Activated T-cell treated with anti-CD3 and anti-CD28 coated beads, Interleukin-2, amount 50 U/mL, for 48 hours (primary cell): ENCODE measurements at places on chromosomes 1 and 21.

- no peak for DNase-seq
Observed at GRCh38 chr21:44461005-44461404, 5.7 kb downstream of the LRRC3 start.

DNA sequence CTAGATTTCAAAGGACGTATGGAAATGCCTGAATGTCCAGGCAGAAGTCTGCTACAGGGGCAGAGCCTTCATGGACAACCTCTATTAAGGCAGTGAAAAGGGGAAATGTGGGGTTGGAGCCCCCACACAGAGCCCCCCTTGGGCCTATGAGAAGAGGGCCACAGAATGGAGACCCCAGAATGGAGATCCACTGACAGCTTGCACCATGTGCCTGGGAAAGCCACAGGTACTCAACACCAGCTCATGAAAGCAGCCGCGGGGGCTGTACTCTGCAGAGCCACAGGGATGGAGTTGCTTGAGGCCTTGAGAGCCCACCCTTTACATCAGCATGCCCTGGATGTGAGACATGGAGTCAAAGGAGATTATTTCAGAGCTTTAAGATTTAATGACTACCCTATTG is 108.7 kb downstream of the DMRTB1 start:
- no peak for DNase-seq

DNA sequence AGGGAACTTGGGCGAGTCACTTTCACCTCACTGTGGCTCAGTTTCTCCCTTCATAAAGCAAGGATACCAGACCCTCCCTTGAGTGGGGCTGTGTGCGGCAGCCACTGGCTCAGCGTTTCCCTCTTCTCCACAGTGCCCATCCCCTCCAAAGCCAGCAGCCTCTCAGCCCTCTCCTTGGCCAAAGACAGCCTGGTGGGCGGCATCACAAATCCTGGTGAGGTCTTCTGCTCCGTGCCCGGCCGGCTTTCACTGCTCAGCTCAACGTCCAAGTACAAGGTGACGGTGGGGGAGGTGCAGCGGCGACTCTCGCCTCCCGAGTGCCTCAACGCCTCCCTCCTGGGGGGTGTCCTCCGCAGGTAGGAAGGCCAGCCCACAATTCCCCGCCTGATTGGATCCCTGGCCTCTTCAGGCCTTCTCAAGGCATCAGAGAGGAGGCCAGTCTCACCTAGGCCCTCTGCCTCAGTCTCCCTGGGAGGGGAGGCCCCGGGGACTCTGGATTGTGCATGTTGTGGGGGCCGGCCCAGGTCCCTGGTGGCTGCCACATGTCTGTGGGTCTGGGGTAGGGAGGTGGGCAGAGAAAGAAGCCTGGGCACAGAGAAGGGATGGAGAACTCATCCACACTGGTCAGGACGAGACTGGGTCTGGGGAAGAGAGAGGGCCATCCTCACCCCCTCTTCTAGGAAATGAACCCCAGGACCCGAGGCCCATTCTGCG is 15.2 kb downstream of the TFAP2E start:
- no peak for DNase-seq

- DNase-seq = no peak
Observed at GRCh38 chr1:228035844-228036243, 29.0 kb downstream of the WNT3A start.

GRCh38 chr1:182564406-182565004 is 24.6 kb downstream of the RNASEL start:
- DNase-seq = no peak

GRCh38 chr1:61579802-61580201 is 145.1 kb downstream of the TM2D1 start:
- DNase-seq = no peak

GRCh38 chr1:2547210-2548067 is 8.7 kb upstream of the TNFRSF14 start:
- peak; percentile 84 for DNase-seq

DNA sequence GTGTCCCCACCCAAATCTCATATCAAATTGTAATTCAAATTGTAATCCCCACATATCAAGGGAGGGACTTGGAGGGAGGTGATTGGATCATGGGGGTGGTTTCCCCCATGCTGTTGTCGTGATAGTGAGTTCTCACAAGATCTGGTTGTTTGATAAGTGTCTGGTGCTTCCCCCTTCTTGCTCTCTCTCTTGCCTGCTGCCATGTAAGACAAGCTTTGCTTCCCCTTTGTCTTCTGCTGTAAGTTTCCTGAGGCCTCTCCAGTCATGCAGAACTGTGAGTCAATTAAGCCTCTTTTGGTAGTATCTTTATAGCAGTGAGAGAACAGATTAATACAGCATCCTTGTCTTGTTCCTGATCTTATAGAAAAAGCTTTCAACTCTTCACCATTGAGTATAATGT is 6.5 kb upstream of the LRRC39 start:
- DNase-seq = no peak

- DNase-seq = no peak
Observed at GRCh38 chr1:153488731-153489130, 28.3 kb upstream of the S100A7 start.

- DNase-seq = no peak
Observed at GRCh38 chr1:246705368-246705767, 18.8 kb upstream of the SCCPDH start.

DNA sequence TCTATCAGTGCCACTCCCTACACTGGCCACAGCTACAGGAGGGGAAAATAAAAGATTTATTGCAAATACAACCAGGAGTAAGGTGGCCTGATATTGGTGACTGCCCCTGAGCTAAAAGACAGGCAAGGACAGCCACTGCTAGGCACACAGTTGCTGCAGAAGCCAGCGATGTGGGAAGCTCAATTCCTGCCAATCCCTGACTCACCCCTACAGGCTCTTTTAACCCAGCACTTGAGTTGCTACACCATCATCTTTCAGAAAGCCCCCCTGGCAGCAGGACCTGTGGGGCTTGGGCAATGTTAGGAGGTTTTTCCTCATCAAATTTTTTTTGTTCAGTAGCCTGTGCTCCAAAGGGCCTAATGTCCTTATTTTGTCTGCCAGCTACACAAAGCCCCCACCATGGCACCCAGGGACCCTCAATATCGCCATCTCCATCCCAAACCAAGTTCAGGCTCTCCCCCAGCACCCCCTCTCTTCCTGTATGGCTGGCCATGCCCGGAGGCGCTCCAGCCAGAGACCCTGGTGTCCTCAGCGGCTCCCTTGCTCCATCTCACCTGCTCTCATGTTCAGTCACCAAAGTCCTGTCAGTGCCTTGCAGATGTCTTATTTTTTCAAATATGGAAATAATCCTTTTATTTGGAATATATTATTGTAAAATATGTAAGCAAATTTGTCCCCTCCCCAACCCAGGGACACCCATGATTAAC is 13.4 kb downstream of the CLEC20A start:
- DNase-seq = no peak

DNA sequence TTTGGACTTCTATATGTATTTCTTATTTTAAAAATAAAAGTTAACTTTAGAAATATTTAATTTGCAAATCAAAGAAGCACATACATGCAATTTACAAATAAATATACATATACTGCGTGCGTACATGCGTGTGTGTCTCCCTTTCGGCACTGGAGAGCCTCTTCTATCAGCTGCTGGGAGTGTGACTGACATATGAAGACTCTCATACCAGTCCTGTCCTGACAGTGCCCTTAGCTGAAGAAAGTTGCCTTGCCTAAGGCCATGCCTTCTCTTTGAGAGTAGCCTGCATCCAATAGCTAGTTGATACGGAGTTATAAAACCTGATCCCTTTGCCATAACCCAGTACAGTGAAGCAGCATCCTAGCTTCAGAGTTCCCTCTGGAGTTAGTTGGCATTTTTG is 282.4 kb upstream of the NEGR1 start:
- no peak for DNase-seq

- no peak for DNase-seq
Observed at GRCh38 chr1:2640626-2641025, 7.8 kb upstream of the MMEL1 start.

- DNase-seq = no peak
Observed at GRCh38 chr1:10900251-10900651, 103.8 kb upstream of the CASZ1 start.

DNA sequence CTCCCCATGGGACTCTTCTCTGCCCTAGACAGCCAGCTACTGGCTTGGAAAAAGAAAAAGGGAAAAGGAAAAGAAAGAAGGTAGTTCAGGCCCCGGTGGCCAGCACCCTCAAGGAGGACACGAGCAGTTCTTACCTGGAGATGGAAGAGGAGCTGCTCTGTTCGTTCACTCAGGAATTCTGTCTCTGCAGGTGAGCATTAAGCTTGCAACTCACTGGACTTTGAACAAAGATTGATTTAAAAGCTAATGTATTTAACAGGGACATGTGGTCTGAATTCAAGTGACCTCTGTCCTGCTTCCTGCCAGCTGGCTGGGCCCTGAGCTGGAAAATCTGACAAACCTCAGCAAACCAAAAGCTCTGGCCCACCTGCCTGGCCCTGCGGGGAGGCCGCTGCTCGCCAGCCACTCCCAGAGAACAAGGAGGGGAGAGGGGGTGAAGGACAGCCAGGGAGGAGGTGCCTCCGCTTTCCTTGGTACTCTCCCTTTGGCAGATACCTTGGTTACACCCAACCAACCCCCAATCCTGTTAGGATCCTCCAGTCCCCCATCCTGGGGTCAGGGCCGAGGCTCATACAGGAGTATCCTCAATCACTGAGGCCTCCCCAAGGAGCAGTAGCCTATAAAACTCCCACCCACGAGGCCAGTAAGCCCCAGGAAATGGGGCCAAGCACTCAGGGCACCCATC is at the start of gene PDZK1:
Gene PDZK1, minus strand, starts transcription at position 186 of the 685 bp plus-strand sequence. CDS start 19,347 bp downstream, outside the sequence.
- DNase-seq = no peak

DNA sequence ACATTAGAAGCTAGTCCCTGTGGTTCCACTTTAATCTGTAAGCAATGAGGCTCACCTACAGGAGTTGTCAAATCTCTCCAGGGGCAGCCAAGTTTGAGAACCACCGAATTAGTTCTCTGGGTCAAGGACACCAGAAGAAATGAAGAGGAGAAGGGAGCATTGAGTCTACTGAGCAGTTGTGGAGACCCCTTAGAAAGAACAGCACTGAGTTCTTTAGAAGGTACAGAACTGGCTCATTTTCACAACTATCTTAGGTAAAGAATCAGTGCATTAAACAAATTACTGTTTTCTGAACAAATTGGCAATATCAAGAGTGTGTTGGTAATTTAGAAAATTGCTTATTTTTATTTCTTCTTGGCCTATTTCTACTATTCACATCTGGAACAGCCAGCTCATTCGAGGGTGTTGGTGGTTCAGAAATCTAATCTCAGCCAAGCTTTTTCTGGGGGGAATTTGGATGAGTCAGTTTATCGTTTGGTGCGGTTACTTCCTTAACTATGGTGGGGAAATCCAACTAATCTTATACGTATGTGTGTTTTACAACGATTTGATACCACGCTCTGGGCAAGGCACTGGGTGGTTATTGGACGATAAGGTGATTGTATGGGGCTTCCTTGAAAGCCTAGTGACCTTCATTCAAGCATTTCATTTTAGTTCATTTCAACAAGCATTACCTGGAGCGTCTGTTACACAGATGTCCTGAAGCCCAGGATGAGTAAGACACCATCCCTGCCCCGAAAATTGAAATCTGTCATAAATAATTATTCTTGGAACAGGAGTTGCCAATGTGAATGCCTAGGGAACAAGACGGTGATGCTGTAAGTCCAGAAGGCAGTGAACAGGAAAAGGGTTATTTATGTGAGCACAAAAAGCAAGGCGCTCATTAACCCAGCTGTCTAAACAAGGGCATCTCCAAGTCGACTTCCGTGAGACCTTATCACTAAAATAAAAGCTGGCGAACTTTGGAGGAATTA is 52.0 kb upstream of the TMPRSS2 start:
- no peak for DNase-seq

DNA sequence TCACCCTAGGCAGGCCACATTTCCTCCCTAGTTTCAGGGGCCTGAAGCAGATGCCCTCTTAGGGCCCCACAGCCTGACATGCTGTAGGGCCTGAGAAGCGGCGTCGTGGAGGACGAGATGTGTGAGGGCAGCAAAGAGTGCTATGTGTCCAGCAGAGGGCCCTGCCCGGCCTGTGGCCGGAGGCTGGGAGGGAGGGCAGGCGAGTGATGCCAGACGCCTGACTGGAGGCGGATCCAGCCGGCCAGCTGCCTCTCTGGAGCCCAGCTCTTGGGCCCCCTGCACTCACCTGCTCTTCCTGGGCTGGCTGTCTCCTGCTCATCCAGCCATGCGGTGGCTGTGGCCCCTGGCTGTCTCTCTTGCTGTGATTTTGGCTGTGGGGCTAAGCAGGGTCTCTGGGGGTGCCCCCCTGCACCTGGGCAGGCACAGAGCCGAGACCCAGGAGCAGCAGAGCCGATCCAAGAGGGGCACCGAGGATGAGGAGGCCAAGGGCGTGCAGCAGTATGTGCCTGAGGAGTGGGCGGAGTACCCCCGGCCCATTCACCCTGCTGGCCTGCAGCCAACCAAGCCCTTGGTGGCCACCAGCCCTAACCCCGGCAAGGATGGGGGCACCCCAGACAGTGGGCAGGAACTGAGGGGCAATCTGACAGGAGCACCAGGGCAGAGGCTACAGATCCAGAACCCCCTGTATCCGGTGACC is at the start of gene GPR37L1:
Gene GPR37L1, plus strand, starts transcription at position 279 of the 697 bp plus-strand sequence. Its CDS starts 47 bp downstream, at position 326.
- DNase-seq = no peak

DNA sequence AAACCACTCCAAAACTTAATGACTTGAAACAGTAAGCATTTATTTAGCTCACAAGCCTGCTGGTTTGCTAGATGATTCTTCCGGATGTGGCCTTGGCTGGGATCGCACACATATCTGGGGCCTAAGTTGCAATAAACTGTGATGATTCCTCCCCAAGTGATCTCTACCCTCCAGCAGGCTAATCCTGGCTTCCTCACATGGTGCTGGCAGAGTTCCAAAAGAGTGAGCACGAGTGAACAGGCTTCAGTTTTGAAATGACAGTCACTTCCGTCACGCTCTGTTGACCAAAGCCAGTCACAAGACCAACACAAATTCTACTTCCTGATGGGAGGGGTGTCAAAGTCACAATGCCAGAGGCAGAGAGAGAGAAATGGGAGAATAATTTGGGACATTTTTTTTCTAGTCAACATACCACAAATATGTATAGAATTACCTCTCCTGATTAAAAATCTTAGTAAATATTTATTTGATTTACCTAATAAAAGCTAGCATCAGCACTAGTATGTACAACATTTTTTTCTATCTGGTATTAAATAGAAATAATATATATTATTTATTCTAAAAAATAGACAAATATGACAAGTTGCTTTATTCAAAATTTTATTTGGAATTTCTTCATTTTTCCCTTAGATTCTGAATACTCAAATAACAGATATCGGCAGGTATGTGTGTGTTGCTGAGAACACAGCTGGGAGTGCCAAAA is 292.7 kb downstream of the TPR start:
- DNase-seq = peak; percentile 19

- DNase-seq = no peak
Observed at GRCh38 chr1:174997041-174997440, 2.7 kb upstream of the CACYBP start.
